Activated naive CD4-positive, alpha-beta T cell treated with anti-CD3 and anti-CD28 coated beads for 36 hours (primary cell): ENCODE measurements at places on chromosomes 7 and 10.

DNA sequence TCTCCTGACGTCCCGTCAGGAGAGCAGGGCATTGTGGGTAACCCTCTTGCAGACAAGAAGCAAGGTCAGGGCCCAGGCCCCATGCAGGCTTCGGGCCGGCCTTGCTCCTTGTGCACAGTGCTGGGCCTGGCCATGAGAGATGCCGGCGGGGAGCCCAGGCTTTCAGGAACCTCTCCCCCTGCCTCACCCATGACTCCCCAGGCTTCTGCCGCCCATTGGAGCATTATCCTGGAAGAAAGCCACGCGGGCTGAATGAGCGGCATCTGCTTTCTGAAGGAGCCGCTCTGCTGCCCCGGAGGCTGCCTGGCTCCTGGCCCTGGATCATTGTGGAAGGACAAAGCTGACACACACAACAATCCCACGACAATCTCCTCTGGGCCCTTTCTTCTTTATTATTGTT, 233.5 kb downstream of the TCF7L2 start:
- DNase-seq: no peak

DNA sequence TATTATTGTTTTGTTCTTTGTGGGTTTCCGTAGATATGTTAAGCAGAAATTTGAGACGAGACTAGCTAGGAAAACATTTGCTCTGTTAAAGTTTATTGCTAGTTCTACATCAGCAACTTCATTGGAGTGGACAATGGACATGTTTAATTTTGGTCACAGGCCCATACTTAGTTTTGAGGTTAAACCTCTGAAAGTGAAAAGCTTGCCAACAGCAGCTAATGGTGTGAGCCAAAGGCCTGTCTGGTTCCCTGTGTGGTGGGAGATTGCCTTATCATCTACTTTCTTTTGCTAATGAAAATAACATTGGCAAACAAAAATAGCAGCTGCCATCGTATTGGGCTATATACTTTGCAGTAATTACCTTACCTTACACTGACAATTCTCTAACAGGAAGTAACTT, 388.4 kb upstream of the FZD8 start:
- no peak for DNase-seq

- no peak for DNase-seq
Measured at GRCh38 chr10:23413629-23414089, 25.2 kb upstream of the OTUD1 start.

- no peak for DNase-seq
Measured at GRCh38 chr10:110310741-110311140, 6.0 kb upstream of the SMNDC1 start.

DNA sequence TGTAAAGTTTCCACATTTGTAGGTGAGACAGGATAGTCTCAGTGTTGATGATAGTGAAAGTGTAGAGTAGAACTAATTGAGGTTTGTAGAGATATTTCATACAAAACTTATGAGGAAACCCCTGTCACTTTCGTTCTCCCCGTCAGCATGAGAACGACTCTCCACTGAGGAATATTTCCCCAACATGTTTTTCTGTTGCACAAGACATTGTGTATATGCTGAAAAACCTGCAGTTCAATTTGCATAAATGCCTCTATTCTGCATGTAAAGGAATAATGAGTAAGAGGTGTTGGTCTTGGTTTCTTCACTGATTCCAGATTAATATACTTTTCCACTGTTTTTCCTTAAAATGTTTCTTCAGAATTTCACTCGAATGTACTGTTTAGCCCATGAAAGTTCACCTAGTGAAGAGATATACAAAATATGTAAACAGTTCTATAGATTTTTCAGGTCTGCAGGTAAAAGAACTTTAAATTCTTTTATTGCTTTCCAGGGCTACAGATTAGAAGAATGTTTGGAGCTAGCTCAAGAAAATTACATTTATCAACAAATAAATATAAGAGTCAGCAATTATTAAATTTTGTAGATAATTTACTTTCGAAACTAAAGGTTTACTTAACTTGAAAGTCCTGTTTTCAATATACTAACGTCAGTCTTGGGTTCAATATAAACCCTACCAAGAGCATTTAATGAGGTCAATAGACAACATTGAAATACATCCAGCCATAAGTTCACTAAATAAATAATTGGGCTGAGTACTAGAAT, 37.2 kb downstream of the HEPACAM2 start:
- no peak for DNase-seq
